Globus pallidus (tissue), 1 donor: ENCODE measurements at places on chromosomes 6 and 20.

GRCh38 chr20:32456869-32457478 lies 98.8 kb downstream of the ASXL1 start:
- DNase-seq, result no peak

- no peak for DNase-seq
Observed at GRCh38 chr20:46427384-46427783, 21.0 kb upstream of the ELMO2 start.

DNA sequence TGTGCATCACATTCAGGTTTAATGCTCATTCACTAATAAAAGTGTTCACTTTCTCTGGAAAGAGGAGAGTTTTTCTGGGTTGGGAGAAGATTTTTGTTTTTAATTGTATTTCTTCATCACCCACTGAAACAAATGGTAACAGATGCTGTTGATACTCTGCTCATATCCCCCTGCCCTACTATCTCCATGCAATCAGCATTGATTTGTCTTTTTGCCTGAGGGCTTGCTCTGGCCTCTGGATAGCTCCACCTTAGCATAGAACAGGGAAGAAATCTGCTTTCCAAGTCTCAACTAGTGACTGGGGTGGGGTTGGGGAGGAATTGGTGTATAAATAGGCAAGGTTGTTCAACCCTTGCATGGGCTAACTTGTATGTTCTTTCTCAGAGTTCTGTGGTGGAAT lies 296.4 kb downstream of the KHDRBS2 start:
- DNase-seq, result no peak

DNA sequence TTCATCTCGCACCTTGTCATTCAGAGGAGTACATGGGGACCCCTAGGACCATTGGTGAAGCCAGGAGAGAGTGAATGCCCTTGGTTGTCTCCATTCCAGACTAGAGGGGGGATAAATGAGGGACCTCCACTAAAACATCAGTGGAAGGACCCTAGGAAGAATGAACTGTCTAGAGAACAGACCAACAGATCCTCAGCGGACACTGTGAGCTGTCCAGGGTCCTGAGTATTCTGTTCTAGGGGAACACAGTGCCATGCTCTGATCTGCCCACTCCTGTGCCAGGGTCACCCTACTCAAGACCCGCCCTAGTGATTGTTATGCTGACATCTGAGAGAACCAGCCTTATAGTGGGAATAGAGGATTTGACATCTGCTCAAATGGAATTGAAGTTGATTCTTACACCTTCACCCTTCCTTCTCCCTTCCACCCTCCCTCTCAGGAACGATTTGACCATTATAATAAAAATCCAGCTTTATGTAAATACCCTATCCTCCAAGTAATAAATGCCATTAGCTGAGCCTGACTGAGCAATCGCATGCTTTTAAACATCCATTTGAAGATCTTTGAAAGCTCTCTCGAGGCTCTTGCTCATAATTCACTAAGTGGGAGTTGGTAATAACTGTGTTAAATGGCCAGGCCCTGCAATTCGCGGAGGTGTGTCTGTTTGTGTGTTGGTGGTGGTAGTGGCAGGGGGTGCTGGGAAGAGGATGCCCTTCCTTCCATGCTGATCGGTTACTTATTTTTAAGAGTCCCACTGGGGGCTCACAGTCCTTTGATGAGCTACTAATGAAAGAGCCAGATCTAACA lies 43.6 kb upstream of the SLC32A1 start:
- no peak for DNase-seq

- DNase-seq, result no peak
Observed at GRCh38 chr6:113017353-113017752, 670.2 kb downstream of the RFPL4B start.

DNA sequence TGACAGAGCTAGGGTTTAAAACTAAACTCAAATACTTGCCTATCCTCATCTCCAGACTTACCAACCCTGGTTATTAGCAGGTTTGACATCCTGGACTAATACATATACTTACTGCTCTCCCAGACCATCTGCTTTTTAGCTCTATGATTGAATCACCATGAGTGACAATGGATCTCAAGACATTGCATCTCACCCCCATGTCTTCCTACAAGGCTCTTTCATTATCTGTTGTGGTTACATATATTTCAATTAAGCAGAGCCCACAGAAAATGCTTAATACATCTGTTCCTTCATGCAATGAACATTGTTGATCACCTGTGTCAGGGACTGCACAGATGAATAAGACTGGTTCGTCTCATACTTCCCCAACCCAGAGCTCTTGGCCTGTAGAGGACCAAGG lies 19.4 kb downstream of the SAMD3 start:
- no peak for DNase-seq

GRCh38 chr6:52691718-52692117 lies 20.8 kb downstream of the TMEM14A start:
- DNase-seq, result no peak

- DNase-seq, result no peak
Observed at GRCh38 chr20:33915726-33916331, 77.9 kb upstream of the RALY start.

GRCh38 chr20:34074101-34074760 lies 37.8 kb downstream of the EIF2S2 start:
- DNase-seq, result no peak

GRCh38 chr6:131916847-131917246 lies 34.3 kb downstream of the CCN2 start:
- no peak for DNase-seq

- no peak for DNase-seq
Observed at GRCh38 chr20:17611290-17611539, 41.3 kb downstream of the DSTN start.

DNA sequence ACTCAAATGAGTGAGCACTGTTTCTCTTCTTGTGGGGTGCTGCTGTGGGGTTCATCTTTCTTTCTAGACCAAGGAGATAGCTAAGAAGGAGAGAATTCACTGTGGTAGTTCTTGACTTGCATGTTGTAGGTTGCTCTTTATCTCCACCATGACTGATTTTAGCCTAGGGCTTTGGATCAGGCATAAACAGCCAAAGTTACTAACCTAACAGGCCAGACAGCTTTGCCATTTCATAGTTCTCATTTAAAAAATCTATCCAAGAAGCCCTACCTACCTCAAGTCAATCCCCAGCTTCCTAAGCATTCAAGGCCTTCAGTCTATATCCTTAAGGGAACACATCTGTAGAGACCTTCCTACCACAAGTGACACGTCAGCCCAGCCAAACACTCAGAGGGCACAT lies 107.9 kb upstream of the CARMIL1 start:
- DNase-seq, result no peak

DNA sequence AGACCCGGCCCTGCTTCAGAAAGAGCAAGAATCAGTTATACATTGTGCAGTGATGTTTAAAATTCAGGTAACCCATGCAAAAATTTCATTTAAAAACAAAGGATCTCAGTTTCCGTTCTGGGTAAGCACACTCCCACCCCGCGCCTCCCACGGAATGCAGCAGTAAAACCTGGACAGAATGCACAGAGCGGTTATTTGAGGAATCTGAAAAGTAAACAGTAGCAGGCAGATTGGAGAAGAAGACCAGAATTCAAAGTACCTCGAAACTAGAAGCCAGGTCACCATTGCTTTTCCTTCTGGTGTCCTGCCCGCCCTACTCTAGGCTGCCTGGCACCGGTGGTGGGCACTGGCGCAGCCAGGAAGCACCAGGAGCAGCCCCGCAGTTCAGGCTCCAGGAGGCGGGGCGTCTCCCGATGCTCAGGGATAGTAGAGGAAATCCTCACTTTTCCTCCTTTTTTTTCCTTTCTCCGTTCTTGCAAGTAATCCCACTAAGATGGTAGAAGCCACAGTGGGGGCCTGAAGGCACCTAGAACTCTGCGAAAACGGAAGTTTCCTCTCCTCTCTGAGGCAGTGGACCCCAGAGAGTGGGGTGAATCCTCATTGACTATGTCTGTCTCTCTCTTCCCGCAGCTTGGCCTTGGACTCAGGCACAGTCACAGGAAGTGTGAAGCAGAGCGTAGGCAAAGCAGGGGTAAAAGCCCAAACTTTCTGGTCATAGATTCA lies 28.3 kb downstream of the METTL24 start:
- no peak for DNase-seq

DNA sequence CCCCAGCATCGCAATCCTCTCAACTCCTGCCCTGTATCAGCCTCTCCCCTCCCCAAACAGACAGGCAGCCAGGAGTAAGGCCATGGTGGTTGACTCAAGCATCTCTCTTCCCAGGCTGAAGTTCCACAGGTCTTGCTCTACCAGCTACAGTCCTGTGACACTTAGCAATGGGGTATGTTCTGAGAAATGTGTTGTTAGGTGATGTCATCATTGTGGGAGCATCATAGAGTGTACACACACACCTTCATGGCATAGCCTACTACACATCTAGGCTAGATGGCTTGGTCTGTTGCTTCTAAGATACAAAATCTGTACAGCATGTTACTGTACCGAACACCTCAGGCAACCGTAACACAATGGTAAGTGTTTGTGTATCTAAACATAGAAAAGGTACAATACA lies 29.5 kb upstream of the BCAS1 start:
- no peak for DNase-seq

DNA sequence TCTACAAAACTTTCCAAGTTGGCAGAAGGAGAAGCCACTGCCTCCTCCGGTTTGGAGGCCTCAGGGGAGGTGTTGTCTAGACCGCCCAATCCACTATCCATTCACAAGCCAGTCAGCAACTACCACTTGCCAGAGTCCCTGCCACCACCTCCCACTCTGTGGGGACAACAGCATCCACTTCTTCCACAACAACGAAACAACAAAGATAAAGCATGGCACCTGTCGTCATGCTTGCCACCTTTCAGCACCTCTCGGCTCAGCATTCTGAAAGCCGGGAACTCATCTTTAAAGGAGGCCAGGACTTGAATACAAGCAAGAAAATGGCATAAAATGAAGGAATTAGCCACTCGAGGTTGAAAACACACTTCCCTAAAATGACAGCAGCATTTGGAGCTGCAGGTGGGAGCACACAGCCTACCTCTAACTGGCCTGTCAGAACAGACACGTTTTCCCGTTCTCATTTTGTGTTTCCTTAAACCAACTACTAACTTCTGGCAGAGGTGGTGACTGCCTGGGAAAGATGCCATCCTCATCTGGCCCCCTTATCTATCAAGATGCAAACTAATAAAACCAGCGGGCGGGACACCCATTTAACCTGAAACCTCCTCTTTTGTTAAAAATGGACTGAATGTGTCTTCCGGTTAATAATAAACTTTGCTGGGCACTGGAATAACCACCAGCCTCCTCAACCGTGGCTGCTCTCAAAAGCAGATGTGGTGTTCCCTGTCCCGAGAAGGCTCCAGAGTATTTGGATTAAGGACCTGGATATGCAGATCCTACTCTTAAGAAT lies 21.7 kb downstream of the YTHDF1 start:
- no peak for DNase-seq

DNA sequence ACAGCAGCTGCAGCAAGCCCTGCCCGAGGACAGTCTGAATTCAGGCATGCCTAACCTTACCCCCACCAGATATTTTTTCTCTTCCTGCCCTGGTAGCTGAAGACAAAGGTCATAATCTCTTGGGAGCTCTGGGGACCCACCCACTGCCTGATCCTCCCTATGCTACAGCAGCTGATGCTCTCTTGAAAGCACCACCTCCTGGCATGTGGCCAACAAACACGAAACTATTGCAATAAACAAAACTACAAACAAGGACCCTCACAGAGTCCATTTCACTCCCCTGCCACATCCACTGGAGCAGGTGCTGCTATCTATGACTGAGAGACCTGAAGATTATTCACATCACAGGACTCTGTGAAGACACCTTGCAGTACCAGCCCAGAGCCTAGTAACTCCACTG lies 238.5 kb upstream of the HS3ST5 start:
- no peak for DNase-seq

GRCh38 chr20:51142448-51142847 lies 119.5 kb upstream of the KCNG1 start:
- DNase-seq, result no peak

- peak; percentile 98 for DNase-seq
Observed at GRCh38 chr20:45433316-45433715, 17.4 kb downstream of the PIGT start.

- no peak for DNase-seq
Observed at GRCh38 chr20:46130534-46130933, 12.4 kb downstream of the CD40 start.
